T-helper 1 cell (primary cell): ENCODE measurements at places on chromosomes 4 and X.
A peak's percentile ranks its signal among the peaks of the same experiment; 100 is the strongest.

DNA sequence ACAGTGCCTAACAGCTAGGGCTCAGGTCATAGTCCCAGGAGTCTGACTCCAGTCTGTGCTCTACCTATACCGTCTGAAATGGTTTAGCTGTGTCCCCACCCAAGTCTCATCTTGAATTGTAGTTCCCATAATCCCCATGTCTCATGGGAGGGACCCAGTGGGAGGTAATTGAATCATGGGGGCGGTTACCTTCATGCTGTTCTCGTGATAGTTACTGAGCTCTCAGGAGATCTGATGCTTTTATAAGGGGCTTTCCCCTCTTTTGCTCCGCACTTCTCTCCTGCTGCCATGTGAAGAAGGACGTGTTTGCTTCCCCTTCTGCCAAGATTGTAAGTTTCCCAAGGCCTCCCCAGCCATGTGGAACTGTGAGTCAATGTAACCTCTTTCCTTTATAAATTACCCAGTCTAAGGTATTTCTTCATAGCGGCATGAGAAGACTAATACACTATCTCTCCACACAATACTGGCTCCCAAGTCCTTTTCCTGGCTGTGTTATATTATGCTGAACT, 110.8 kb downstream of the AFAP1 start:
- DNase-seq, result no peak

DNA sequence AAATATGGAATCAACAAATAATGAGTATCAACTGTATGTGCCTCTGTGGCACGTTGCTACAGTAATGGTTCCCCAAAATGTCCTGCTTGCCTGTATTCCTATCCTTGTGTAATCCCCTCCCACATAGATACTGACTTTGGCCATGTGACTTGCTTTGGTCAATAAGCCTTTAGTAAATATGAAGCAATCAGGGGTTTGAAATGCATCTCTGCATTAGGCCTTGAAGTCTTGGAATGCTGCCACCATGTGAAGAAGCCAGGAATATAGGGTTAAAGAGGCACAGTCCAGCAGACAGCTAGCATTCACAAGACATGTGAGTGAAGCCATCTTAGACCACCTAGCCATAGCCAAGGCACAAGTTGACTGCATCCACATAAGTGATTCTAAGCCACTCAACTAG, 190.9 kb downstream of the GABRB1 start:
- DNase-seq, result no peak

DNA sequence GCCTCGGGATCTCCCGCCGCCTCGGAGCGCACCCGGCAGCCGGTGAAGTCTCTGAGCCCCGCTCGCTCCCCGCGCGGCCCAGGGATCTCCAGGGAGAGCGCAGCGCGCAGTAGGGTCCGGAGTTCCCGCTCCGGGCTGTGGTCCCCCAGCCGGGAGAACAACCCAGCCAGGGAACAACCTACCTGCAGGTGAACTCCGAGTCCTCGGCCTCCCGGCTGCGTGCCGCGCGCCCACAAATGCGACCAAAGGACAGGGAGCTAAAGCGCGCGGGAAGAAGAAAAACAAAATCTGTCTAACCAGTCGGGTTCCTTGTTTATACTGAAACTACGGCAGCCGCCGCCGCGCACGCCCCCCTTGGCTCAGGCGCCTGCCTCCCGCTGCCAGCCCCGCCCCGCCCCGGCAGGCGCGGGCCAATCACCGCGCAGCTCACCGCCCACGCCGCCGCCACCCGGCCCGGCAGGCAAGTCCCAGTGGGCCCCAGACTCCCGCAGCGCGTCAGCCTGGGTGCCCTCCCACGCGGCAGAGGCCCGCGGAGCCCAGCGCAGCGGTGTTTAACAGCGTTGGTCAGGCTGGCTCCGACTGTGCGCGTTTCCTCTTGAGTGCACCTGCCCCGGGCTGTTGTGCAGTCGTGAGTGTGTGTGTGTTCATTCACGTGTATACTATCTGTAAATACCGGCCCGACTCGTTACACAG, at the start of gene RASGEF1B:
Gene RASGEF1B, minus strand, starts transcription at position 320 of the 693 bp plus-strand sequence. CDS start 12,399 bp downstream, outside the sequence.
- DNase-seq, result peak; percentile 83

- no peak for DNase-seq
These were observed 95.3 kb downstream of the COMMD8 start for GRCh38 chr4:47368211-47368610.

DNA sequence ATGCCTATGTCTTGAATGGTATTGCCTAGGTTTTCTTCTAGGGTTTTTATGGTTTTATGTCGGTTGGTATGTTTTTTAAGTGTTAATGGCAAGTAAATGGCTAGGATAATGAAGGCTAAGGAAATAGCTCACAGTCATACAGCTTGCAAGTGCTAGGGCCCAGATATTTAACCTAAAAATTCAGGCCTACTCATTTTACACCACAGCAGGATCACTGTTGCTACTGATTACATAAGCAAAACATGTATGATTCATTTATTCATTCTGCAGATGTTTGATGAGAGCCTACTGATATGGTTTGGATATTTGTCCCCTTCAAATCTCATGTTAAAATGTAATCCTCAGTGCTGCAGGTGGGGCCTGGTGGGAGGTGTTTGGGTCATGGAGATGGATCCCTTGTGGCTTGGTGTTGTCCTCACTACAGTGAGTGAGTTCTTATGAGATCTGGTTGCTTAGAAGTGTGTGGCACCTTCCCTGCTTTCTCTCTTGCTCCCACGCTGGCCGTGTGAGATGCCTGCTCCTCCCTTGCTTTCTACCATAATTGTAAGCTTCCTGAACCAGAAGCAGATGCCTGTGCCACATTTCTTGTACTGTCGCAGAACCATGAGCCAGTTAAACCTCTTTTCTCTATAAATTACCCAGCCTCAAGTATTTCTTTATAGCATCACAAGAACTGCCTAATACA, 175.5 kb downstream of the MAPK10 start:
- DNase-seq, result no peak

GRCh38 chrX:132676561-132677186, 187.8 kb upstream of the MBNL3 start:
- DNase-seq, result no peak

- no peak for DNase-seq
These were observed at the start of gene ASB5 for GRCh38 chr4:176268963-176269362. TSS of gene ASB5 (minus strand) at chr4:176269222. CDS start at chr4:176269108, 114 bp downstream.

DNA sequence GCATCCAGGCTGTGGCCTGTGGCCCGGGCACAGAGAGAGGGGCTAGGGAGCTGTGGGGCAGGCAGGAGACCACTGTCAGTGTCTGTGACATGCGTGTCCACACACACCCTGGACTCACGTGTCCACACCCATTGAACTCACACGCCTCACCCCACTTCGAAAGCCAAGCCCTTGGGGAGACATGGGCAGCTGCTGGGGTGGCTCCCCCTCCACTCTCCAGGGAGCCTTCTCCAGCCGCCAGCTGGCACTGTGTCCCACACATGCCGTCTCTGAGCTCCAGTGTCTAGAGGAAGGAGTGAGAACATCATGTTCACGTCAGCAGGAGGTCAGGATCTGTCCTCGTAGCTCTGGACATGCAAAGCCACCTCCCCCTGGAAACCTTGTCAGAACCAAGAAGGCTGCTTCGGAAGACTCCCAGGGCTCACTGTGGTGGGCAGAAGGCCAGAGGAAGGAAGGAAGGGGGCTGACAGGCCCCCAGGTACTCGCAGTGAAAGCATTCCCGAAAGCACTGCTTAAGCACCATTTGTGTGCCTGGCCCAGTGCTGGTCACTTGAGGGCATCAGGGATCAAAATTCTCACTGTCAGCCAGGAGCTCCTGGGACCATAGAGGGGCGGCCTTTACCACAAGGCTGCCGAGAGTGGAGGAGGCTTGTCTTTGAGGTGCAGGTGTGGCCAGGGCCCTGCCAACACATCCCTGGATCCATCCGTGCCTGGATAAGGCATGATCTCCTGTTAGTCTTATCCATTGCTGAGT, 61.4 kb downstream of the HTRA3 start:
- DNase-seq, result no peak

GRCh38 chr4:52659001-52659721, at the start of gene USP46:
TSS of gene USP46 (minus strand) at chr4:52659301. CDS start at chr4:52659150, 151 bp downstream.
- DNase-seq, result peak; percentile 19

DNA sequence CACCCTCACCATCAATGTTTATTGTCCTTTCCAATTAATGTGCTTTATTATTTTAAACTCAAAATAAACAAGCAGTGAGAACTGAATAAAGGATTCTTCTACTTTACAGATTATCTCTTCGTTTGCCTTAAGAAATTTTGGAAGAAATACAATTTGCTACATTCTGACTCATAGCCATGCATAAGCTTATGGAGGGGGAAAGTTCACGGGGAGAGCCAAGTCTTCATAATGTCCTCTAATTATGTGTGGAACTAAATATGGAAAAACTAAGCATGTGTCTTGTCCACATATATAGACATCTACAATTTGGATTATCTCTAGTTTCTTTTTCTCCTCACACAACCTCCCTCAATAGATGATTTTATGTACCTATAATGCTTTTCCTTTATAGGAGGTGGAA, 17.5 kb downstream of the CXCL13 start:
- DNase-seq, result no peak

DNA sequence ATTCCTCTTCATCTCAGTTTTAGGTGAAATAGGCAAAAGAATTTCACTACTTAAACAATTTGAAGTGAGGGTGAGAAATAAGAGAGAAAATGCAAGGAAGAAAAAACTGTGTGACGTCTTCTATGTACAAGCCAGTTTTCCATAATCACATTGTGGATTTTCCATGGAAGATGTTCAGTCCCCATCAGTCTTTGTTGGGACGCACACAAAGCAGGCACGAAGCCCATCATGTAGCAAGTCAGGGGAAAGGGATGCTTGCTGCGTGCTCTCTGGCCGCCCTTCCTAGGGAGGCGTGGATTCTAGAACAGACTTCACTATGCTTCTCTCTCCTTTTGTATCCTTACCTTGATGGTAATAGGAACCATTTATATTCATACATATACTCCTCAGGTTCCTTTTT, 54.7 kb downstream of the RBPJ start:
- DNase-seq, result no peak

GRCh38 chr4:6710282-6710681, 617 bp upstream of the MRFAP1L1 start:
- no peak for DNase-seq

- DNase-seq, result no peak
These were observed 959.6 kb downstream of the RPA4 start for GRCh38 chrX:97843200-97843811.

- no peak for DNase-seq
These were observed 32.4 kb upstream of the RBPJ start for GRCh38 chr4:26288355-26288909.

DNA sequence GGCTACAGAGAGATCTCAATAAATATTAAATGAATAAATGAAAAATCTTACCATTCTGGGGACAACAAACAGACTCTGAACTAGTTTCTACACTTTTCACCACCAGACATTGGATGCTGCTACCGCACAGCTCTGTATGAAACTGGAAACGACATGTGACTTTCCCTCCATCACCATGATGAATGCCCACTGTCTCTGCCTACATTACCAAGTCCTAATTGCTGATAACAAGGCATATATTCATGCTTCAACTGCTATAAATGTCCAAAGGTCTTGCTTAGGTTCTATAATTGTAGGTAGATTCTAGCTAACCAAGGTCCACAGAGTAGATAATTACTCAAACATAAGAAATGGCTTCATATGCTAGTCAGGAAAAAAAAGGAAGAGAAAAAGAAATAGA, 399.4 kb upstream of the ADGRL3 start:
- DNase-seq, result no peak

- no peak for DNase-seq
These were observed 82.9 kb downstream of the CLCN4 start for GRCh38 chrX:10239611-10240064.

DNA sequence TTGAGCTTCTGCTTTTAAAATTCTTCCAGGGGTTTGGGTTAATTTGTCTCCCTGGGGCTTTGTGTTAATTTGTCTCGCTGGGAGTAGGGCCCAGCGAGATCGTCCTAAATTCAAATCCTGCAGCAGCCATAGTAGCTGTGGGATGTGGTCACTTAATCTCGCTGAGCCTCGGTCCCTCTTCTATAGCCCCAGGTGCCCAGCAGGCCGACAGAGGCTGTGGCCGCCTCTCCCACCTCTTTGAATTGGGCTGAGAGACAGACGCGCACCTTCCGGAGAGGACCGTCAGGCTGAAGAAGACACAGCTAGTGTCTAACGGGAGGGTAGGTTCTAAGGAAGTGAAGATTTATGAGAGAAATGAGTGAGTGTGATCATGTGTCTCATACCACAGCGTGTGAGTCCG, 15.7 kb upstream of the WFS1 start:
- no peak for DNase-seq

DNA sequence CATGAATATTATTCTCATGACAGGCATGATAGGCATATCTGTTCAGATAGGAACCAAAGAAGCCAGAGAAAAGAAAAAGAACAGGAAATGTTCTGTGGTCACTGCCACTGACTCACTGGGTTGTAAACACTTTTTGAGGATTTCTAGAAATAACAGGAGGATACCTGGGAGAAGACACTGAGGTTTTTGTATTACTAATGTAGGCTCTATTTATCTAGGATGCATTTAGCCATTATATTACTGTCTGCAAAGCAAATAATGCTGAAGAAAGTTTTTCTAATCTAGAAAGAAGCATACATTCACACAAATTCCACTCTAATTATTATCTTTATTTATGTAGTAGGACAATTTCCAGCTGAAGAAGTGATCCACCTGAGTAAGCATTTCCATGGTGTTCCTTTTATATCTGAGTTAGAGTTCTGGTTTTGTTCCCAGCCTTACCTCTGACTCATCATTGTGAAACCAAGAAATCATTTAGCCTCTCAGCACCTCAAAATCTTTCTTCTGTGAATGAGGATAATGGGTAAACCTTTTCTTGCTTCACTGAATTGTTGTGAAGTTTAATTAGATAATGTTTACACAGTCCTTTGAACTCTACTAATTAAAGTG, 40.2 kb upstream of the EPGN start:
- DNase-seq, result no peak

- DNase-seq, result no peak
These were observed 27.6 kb downstream of the ARFIP1 start for GRCh38 chr4:152807294-152807829.

- no peak for DNase-seq
These were observed 764.7 kb downstream of the TRIML1 start for GRCh38 chr4:188903986-188904385.

DNA sequence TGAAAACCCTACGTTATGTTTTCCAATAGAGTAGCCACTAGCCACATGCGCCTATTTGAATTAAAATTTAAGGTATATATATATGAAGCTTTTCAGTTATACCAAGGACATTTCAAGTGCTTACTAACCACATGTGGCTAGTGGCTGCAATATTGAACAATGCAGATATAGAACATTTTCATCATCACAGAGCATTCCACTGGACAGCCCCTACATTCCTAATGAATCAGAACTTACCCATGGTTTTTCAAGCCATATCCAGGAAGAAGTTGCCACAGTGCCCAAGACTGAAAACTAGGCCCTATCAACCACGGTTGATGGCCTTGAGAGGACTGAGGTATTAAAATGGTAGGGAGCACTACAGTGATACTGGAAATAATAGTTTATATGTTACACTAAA, 29.7 kb downstream of the NEK1 start:
- DNase-seq, result no peak

DNA sequence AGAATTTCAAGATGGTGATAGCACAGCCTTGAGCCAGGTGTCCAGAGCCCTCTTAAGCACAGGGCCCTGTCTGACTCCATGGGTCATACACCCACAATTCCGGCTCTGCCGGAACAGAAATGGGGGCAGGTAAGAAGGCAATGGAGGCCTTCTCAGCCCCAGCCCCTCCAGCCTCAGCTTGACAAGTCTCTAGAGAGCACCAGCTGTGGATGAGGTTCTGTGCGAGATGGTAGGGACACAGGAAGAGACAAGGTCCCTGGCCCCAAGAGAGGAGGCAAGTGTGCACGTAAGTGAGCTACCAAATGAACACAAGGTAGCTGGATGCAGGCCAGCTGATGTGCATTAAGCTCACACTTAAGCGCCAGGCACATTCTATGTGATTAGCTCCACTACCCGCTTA, 2.4 kb upstream of the PRRG3 start:
- no peak for DNase-seq

- DNase-seq, result no peak
These were observed 136.5 kb upstream of the GALNTL6 start for GRCh38 chr4:171676555-171677215.
